ENCODE measurements at places on chromosomes 6 and 20. TPM values are rescaled to one million over a fixed set of nuclear protein-coding genes. Genes with fewer than 3 reads are reported as not detected.
A peak's percentile ranks its signal among the peaks of the same experiment; 100 is the strongest.

GRCh38 chr6:156933201-156934068, 156.3 kb downstream of the ARID1B start:
- H3K27ac ChIP-seq: no peak overlapping the region
- H3K27me3 ChIP-seq: no peaks in the 10 kb centered on the region
- H3K36me3 ChIP-seq: no peaks in the 10 kb centered on the region
- H3K4me3 ChIP-seq: no peak overlapping the region

GRCh38 chr20:23493172-23493772, 2.4 kb downstream of the CST8 start:
- H3K36me3 ChIP-seq: no peaks in the 10 kb centered on the region
- no peak overlapping the region for H3K4me3 ChIP-seq
- H3K27ac ChIP-seq: no peak overlapping the region
- H3K27me3 ChIP-seq: no peaks in the 10 kb centered on the region
- H3K4me1 ChIP-seq: no peaks in the 10 kb centered on the region

DNA sequence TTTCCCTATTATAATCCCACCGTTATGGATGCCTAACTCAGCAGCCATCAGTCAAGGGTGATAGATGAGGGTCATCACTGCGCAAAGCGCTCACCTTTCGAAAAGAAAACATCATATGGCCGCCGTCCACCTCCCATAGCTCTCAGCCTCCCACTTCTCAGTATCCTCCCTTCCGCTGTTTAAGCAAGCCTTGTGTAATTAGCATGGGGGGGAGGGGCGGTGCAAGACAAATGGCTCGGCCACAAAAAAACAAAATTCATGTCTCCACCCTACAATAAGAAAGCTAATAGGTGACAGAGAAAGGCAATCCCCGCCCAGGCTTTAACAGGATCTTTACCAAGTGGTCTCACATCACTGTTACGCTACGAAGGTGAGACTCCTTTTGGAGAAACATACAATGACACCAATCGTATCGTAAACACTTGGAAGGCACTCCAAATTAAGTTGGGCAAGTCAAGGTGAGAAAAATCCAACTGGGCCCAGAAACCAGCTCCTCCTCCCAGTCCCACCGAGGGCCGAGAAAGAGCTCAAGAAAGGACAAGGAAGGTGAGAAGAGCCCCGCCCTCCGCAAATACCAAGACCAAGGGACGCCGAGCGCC, 645 bp downstream of the DDX39B start:
- H3K4me1 ChIP-seq: peaks cover 8% of the 10 kb centered on the region
- no peak for DNase-seq
- peak overlapping the region; percentile 99 for H3K4me3 ChIP-seq
- peaks cover 38% of the 10 kb centered on the region for H3K36me3 ChIP-seq
- no peaks in the 10 kb centered on the region for H3K27me3 ChIP-seq

The MLN gene
- total RNA-seq: not detected

The PCSK2 gene
- total RNA-seq: 1.9 TPM

The FLOT1 gene
- total RNA-seq: 87.5 TPM

Measured in H1 (cell line).